CD8-positive, alpha-beta memory T cell (primary cell): ENCODE measurements at places on chromosomes 5 and 9.
A peak's percentile ranks its signal among the peaks of the same experiment; 100 is the strongest.

DNA sequence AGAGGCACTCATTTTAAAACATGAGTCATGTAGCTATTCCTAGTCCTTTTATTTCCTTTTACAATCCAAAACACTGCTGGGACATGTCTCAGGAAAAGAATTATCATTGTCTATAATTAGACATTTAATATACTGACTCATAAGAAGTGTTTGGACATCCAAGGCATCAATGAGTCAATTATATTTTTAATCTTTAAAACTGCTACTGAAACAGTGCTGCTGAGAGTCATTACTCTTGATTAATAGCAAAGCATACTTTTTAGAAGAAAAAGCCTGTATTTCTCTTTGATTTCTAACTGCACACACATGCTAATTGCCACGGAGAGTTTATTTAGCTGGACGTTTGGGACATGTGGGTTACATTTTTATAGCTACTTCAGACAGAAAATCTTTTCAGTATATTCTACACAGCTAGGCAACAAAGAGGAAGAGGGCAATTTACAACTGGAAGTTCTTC is 1249.0 kb upstream of the CDH18 start:
- DNase-seq, result no peak

DNA sequence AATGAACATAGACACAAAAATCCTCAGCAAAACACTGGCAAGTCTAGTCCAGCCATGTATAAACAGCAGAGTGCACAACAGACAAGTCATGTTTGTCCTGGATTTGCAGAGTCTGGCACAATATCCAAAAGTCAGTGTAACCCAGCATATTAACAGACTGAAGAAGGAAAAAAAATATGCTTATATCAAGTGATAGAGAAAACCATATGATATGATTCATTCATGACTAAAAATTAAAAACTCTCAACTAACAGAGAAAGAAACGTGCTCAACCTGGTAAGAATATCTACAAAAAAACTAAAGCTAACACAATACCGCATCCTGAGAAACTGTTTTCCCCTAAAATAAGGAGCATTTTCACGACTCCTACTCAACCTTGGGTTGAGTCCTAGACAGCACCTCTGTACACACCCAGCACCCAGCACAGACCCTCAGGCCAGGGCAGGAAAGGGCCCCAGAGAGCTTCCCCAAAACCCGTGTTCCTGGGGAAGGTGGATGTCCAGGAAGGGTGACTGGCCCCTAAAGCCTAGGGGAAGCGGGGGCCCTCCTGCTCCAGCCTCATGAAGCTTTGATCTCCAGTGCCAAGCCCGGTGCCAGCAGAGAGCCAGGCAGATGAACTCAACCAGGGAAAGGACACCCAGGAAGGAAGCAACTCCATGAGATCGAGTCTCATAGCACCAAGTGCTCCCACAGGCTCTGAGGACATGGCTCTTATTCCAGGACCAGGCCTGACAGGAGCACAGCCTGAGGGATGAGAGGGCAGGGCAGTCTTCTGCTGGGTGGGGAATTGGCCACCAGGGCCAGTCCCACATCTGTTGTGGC is 38.9 kb downstream of the ADAMTS2 start:
- DNase-seq, result peak; percentile 26

DNA sequence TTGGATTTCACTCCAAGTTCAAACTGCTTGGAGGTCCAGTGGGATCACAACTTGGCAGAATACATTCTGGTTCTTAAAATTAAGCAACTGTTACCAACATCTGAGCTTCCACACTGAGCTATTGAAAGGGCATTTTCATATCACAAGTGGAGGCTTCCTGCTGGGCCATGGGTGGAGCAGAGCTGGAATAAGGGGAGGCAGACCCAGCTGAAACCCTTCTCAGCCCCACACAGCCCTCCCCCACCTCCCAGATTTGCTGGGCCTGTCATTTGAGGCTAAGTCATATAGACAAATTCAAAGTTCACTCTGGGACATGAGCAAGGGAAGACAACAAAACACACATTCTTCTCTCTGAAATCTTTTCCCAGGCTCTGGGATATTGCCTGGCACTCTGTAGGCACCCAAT is 79.9 kb downstream of the ACTL7B start:
- DNase-seq, result no peak

- DNase-seq, result no peak
These were observed 13.9 kb downstream of the RAB14 start for GRCh38 chr9:121187636-121188305.

DNA sequence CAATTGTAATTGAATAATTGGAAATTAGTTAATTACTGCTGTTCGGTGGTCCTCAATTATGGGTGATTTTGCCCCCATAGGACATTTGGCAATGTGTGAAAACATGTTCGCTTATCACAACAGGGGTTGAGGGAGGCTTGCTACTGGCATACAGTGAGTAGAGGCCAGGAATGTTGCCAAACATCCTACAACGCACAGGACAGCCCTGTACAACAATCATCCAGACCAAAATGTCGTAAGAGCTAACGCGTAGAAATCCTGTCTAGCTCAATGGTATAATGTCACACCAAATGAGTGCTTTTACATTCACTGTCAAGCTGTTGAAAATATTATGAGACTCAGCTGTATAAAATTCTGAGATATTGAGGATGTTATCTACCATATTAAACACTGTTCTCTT is 464.4 kb upstream of the TUSC1 start:
- DNase-seq, result no peak

DNA sequence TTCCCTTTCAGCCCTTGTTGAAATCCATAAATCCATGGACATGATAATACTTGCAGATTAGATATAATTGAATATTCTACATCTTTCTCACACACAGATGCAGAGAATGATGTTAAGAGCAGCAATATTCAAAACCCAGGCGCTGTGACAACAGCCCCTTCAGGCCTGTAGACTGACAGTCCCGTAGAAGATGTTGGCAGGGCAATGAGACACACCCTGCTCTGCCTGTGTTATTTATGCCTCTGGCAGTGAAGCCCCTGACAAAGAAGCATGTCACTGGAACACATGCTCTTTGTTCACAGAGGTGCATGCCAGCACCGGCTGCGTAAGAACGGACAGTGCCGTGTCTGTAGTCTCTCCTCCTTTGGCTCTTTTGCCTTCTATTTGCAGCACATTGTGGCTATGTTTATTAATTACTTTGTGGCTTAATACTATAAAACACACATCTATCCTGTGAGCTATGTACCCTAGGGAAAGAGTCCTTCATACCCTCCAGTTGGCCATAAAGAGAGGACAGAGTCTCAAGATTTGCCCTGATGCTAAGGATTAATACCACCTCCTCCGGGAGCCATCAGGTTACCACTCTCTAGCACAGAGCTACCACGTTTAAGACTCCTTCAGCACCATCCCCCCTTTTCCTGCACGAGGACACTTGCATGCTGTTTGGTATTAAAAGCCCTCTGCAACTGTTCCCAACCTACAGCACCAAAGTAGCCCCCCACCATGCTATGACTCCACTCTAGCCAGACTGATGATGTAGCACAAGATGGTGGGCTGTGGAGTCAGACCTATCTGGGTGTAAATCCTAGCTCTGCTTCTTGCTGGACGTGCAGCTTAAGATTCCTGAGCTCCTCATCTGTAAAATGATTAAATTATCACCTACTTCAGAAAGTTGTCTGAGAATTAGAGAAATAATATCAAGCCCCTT is 2.0 kb upstream of the ANP32B start:
- DNase-seq, result no peak

DNA sequence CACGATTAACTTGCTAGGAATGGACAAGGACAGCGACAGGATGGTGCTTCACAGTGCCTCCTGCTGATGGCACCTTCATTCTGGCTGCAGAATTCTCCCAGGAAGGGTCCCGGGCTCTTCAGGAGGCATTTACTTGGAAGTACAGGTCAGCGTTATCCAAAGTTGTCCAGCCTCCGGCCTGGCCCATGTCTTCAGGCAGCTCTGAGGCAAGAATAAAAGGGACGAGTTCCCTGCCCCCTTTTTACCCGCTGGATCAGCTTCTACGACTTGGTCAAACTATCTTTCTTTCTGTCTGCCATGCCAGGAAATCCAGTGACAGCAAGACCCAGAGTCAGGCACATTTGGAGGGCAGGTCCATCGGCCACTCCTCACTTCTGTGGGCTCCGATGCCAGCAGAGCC is 23.4 kb upstream of the GABBR2 start:
- no peak for DNase-seq

DNA sequence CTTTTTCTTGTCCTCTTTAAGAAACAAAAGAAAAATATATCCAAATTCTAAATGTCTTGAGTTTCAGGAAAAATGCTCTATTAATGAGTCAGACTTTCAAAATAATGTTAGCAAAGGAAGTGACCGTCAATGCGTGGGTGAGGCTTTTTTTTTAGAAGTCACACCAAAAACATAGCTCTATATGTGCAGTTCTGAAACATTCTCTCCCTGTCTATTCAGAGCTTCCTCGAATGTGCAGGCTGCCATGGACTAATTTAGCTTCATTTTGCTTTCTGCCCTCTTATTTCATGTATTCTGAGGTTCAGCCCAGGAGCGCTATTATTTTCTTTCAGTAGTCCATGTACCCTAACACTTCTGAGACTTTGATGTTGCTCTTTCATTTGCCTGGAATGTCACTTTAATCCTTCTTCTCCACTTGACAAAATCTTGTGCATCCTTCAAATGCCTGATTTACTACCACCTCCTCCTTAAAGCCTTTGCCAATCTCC is 72.5 kb upstream of the RASA1 start:
- DNase-seq, result no peak

DNA sequence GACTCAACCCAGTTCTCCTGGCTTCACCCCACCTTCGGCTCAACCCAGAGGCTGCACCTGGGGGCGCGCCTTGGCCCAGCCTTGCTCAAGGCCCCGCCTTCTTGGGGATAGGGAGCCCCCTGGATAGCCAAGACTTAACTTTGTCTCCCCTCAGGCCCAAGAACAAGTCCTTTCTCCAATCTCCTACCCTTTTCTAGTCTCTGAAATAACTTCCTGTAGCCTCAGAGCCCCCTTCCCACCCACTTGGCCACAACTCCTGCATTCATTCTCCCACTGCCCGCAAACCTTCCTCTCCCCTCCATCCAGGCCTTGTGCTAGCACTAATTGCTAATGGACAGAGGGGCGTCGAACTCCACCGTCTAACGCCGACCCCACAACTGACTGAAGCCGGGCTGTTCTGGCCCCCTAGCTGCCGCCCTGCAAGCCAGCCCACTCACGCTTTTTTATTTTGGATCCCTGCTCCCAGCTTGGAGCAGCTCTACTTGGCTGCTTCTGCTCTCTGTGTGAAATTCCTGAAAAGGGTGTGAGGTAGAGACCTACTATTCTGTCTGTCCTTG is 579 bp upstream of the ASTN2 start:
- no peak for DNase-seq

GRCh38 chr9:85941966-85942912 is 1.3 kb downstream of the NAA35 start:
- DNase-seq, result no peak

GRCh38 chr9:120683150-120683549 is 31.1 kb downstream of the MEGF9 start:
- no peak for DNase-seq

DNA sequence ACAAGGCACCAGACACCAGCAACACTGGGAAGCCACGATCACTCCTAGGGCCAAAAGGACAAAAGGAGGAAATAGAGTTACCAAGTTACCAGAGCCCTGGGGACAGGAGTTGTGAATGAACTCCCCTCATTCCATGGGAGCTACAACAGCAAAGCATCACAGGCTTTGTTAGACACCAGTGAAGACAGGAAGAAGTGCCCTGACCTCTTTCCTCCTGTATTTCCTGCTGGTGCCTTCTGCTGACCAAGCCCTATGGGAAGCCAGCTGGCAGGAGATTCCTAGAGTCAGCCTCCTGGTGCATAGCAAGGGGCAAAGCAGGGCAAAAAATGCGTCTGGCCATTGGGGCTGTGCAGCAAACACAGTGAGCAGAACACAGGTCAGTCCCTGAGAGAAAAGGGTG is 374.7 kb downstream of the ZSWIM6 start:
- DNase-seq, result no peak

GRCh38 chr5:72046106-72046505 is 61.2 kb upstream of the MAP1B start:
- DNase-seq, result no peak

GRCh38 chr5:39283231-39283818 is 64.0 kb upstream of the FYB1 start:
- peak; percentile 70 for DNase-seq

GRCh38 chr9:34230556-34230955 is 51.7 kb downstream of the UBAP1 start:
- no peak for DNase-seq

DNA sequence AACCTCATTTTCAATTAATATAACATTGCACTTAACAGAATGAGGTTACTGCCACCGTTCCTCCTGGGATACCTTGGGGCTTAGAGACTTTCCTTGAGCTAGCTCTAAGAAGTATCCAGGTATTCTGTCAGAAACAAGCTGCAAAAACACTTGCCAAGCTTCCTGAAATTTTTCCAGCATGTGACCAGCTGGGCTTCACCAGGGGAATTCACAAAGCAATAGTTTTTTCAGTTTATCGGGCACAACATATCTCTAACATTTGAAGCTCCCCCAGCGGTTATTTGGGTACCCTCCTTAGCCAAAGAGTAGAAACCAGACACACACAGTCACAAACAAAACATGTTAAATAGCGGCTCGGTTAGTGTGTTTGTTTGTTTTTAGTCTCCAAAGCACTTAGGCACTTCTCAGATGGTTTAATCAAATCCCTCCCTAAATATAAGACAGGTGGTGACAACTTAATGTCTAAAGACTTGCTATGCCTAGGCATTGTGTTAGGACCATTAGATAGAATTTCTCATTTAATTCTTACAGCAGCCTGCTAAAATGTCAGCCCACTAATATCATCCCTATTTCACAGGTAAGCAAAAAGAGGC is 278.2 kb downstream of the GLIS3 start:
- no peak for DNase-seq

DNA sequence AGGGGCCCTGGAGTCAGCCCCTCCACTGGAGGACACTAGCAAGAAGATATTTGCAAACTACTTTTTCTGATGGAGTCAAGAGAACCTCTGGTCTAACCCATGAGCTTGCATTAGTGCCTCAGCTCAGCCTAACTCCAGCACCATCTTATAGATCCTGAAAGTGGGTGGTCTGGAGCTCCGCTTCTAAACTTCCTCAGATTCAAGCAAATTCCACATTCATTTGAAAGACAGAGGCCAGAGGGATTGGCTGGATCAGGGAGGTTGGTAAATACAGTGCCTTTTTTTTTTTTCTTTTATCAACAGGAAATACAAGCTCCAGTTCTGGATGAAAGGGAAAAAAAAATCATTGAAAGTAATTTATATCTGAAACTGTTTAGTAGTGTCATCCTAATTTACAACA is 99.9 kb downstream of the ENC1 start:
- DNase-seq, result no peak

GRCh38 chr5:161391016-161391415 is 155.5 kb downstream of the GABRB2 start:
- no peak for DNase-seq

- DNase-seq, result no peak
These were observed 16.1 kb upstream of the MRNIP start for GRCh38 chr5:179874536-179875292.

GRCh38 chr5:58149345-58149744 is 310.5 kb downstream of the PLK2 start:
- no peak for DNase-seq

- no peak for DNase-seq
These were observed 250.1 kb downstream of the FAM170A start for GRCh38 chr5:119879446-119879845.

- DNase-seq, result no peak
These were observed 50.1 kb downstream of the COL27A1 start for GRCh38 chr9:114205171-114206015.

- no peak for DNase-seq
These were observed 7.2 kb upstream of the DUSP1 start for GRCh38 chr5:172777881-172778814.

- no peak for DNase-seq
These were observed 44.2 kb downstream of the NIPSNAP3B start for GRCh38 chr9:104808035-104808614.
